ENCODE measurements at places on chromosomes 11 and 22. TPM values are rescaled to one million over a fixed set of nuclear protein-coding genes. Genes with fewer than 3 reads are reported as not detected.

PRR5L gene
- polyA plus RNA-seq = 17.3 TPM

BIK gene
- polyA plus RNA-seq = 0.78 TPM

DNA sequence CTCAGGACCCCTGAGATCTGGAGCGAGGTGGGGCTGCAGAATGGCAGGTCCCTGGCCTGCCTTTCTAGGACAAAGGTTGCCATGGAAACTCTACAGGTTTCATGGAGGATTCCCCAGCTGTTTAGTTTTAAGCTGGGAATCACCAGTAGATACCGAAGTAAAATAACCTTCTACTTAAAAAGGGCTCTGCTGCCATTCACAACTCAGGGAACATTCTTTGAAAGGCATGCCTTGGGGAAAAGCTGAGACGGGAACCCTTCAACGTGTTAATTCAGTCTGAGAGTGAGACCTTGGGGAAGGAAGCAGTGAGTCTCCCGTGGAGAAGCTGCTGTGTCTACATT lies 493.3 kb downstream of the BRD1 start:
- DNase-seq = no peak

DNA sequence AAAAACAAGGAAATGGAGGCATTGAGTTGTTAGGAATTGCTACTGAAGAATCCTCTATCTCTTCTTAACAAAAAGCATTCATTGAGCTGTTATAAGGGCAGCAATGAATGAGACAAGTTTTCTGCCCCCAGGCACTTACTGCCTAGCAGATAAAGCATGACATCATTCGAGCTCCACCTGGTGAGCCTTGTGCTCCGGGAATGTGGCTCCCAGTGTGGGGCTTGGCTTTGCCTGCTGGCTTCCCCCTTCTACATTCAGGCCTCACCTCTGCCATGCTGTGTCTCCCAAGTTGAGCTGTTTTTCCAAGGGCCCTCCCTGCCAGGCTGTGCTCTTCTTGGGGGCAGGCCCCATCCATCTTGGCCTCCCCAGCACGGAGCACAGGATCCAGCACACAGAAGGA lies 56.9 kb upstream of the EIF3D start:
- no peak for DNase-seq

GRCh38 chr22:38006906-38007305 lies 22.6 kb upstream of the SOX10 start:
- DNase-seq = no peak

DNA sequence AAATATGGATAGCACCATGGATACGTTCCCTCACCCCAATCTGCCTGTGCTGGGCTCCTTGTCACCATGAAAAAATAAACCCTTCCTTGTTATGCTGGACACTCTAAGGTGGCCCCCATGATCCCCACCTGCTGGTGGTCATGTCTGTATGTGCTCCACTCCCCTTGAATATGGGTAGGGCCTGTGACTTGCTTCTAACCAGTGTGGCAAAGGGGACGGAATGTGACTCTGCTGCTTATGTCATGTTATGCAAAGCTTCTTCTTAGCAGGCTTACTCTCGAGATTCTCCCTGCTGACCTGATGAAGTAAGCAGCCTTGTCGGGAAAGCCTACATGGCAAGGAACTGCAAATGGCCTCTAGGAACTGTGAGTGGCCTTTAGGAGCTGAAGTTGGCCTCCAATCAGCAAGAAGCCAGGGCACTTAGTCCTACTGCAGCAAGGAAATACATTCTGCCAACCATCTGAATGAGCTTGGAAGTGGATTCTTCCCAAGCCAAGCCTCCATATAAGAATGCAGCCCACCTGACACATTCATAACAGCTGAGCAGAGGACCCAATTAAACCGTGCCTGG lies 159.9 kb downstream of the CCDC34 start:
- DNase-seq = no peak

- DNase-seq = no peak
Measured at GRCh38 chr11:926341-926916, 759 bp downstream of the AP2A2 start.

Data from left kidney (tissue), 8 donors.